ENCODE measurements at places on chromosomes 13 and 19. TPM values are rescaled to one million over a fixed set of nuclear protein-coding genes. Genes with fewer than 3 reads are reported as not detected.
A peak's percentile ranks its signal among the peaks of the same experiment; 100 is the strongest.

- H3K36me3 ChIP-seq: no peaks in the 10 kb centered on the region
- H3K4me1 ChIP-seq: peaks cover 13% of the 10 kb centered on the region
- H3K27ac ChIP-seq: no peak overlapping the region
These were observed 2.2 kb downstream of the MAP2K7 start for GRCh38 chr19:7905859-7906258.

GRCh38 chr19:38076337-38076736 is 147.7 kb downstream of the DPF1 start:
- H3K36me3 ChIP-seq: no peaks in the 10 kb centered on the region
- DNase-seq: no peak
- no peak overlapping the region for H3K4me3 ChIP-seq
- peaks cover 3% of the 10 kb centered on the region for H3K4me1 ChIP-seq
- no peaks in the 10 kb centered on the region for H3K27me3 ChIP-seq

- no peak overlapping the region for H3K27ac ChIP-seq
- no peaks in the 10 kb centered on the region for H3K27me3 ChIP-seq
- no peak for DNase-seq
- H3K4me1 ChIP-seq: no peaks in the 10 kb centered on the region
These were observed 100.2 kb upstream of the RFC3 start for GRCh38 chr13:33717775-33718174.

DNA sequence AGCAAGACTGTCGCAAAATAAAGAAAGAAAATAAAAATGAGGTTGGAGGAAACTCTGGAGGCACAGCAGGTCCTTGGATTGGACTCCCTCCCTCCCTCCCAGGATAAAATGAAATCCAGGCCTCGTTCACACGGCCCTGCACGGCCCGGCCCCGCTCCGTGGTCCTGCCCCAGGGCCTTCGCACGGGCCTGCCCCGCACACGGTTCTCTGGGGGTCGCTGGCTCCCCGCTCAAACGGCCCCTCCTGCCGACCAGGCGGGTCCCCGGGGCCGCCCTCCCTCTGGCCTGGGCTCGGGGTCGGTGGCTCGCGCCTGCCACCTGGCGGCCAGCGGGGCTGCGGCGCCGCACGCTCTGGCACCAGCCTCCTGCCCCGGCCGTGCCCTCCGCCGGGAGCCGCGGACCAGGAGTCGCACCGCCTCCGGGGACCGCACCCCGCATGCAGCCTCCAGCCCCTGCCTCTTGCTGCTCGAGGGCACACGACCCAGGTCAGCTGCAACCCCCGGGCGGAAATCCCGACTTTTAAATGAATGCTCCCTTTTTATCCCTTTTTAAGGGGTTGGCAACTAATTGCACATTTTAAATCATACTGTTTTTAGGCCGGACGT is 1.5 kb upstream of the WDR18 start:
- H3K27ac ChIP-seq: no peak overlapping the region
- peak; percentile 95 for DNase-seq
- H3K36me3 ChIP-seq: peaks cover 11% of the 10 kb centered on the region

GRCh38 chr19:2650515-2650914 is 52.0 kb downstream of the GNG7 start:
- DNase-seq: no peak
- no peaks in the 10 kb centered on the region for H3K27me3 ChIP-seq
- no peak overlapping the region for H3K27ac ChIP-seq
- no peaks in the 10 kb centered on the region for H3K36me3 ChIP-seq

DNA sequence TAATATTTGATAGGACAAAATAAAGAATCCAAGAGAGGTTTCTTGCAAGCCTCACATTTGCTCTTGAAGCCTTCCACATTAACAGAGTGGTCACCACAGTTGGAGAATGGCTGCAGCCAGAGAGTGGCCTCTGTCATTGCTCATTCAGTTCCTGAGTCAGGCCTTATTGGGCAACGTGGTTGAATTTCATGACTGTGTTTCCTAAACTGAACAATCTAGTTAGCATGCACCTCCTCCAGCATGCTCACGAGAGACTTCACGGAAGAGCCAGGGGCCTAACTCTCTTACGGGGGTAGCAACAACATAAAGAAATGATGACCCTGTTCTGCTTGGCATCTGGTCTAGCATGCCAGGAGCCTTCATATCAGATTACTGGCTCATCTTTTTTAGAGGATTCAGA is 9.6 kb upstream of the UBL3 start:
- H3K27ac ChIP-seq: no peak overlapping the region
- no peaks in the 10 kb centered on the region for H3K27me3 ChIP-seq
- DNase-seq: no peak

- no peaks in the 10 kb centered on the region for H3K36me3 ChIP-seq
- no peaks in the 10 kb centered on the region for H3K4me1 ChIP-seq
- H3K27ac ChIP-seq: no peak overlapping the region
- DNase-seq: no peak
- no peaks in the 10 kb centered on the region for H3K27me3 ChIP-seq
These were observed 116.0 kb downstream of the SOX1 start for GRCh38 chr13:112182846-112183531.

DNA sequence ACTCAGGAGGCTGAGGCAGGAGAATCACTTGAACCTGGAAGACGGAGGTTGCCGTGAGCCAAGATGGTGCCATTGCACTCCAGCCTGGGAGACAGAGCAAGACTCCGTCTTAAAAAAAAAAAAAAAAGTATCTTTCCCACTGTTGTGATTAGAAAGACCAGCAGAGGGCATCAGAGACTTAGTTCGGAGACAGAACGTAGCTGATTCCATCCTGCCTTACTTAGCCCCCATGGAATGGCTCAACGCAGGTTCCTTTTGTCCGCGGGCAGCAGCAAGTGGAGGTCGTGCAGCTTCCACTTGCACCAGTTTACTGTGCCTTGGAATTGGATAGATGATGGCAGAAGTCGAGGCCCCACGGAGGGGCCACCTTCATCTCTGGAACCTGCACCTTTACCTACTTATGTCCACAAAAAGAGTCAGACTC is 8.1 kb downstream of the TIMM29 start:
- no peak for DNase-seq
- no peaks in the 10 kb centered on the region for H3K36me3 ChIP-seq
- no peaks in the 10 kb centered on the region for H3K27me3 ChIP-seq
- H3K4me1 ChIP-seq: no peaks in the 10 kb centered on the region
- H3K27ac ChIP-seq: no peak overlapping the region

DNA sequence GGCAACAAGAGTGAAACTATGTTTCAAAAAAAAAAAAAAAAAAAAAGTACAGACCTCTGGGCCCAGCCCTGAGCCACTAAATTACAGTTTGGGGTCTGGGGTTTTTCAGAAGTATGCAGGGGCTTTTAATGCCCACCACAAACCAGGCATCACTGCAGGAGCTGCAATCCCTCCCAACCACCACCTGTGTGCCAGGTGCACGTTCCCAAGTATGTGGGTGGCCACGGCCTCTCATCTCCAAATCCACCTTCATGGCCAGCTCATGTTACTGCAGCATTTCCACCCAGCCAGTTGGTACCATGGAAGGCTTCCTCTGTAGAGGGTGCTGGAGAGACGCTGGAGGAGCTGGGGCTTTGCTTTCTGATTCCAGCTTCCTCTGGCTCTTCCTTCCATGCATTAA is 26.5 kb downstream of the CEP89 start:
- no peak overlapping the region for H3K27ac ChIP-seq
- H3K4me3 ChIP-seq: no peak overlapping the region
- peaks cover 12% of the 10 kb centered on the region for H3K36me3 ChIP-seq
- H3K4me1 ChIP-seq: no peaks in the 10 kb centered on the region
- no peaks in the 10 kb centered on the region for H3K27me3 ChIP-seq
- no peak for DNase-seq

GRCh38 chr19:1027650-1028061 is 1.2 kb downstream of the CNN2 start:
- no peaks in the 10 kb centered on the region for H3K27me3 ChIP-seq
- no peak for DNase-seq
- peaks cover 4% of the 10 kb centered on the region for H3K4me1 ChIP-seq
- H3K36me3 ChIP-seq: peaks cover 18% of the 10 kb centered on the region
- H3K27ac ChIP-seq: peak overlapping the region; percentile 94
- peak overlapping the region; percentile 96 for H3K4me3 ChIP-seq

DNA sequence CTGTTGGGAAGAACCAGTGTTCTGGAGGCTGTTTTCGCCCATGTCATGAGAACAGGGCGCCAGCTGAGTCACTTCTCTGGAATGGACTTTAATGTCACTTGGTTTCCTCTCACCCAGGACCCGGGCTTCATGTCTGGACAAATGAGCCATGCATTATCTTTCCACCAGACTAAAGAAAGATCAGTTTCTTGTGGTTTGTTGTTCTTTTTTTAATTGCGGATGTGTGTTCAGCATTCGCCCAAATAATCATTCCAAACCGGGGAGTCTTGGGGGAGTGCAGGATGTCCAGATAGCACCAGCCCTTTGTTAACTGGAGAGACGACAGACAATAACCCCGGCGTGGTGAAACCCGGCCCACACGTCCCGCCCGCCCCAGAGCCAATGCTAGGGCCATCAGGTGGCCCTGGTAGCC is 102.5 kb downstream of the COL4A2 start:
- H3K27me3 ChIP-seq: no peaks in the 10 kb centered on the region
- no peak overlapping the region for H3K4me3 ChIP-seq
- H3K27ac ChIP-seq: no peak overlapping the region
- no peak for DNase-seq

DNA sequence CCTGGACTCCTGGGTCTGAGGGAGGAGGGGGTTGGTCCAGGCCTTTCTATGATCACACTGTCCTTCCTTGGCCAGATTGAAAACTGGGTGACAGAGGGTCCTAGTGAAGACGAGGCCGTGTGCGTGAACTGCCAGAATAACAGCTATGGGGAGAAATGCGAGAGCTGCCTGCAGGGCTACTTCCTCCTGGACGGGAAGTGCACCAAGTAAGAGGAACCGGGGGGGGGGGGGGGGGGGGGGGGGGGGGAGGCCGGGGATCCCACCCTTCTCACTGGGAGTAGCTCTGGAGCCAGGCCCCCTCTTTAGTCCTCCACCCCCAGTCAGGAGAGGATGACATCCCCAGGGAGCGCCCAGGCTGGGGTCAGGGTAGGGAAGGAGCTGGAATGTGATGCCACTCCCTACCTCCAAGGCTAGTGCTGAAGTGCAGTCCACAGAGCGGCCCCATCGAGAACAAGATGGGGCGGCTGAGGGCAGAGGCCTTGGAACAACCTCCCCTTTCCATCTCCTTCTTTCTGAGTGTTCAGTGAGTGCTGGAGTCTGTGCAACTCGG is 19.4 kb downstream of the CNFN start:
- no peaks in the 10 kb centered on the region for H3K36me3 ChIP-seq
- no peaks in the 10 kb centered on the region for H3K27me3 ChIP-seq
- peaks cover 7% of the 10 kb centered on the region for H3K4me1 ChIP-seq
- H3K27ac ChIP-seq: no peak overlapping the region

DNA sequence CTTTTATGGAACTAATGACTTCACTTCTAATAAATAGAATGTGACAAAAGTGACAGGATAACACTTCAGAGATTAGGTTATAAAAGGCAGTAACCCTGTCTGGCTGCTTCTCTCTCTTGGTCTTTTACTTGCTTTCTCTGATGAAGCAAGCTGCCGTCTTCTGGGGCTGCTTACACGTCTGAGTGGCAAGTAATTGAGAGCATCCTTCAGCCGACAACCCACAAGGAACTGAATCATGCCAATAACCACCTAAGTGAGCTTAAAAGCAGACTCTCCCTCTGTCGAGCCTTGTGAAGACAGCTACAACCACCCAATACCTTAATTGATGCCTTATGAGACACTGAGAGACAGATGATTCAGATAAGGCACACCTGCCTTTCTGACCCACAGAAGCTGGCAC is 1091.2 kb downstream of the SLITRK1 start:
- H3K27ac ChIP-seq: no peak overlapping the region
- H3K27me3 ChIP-seq: no peaks in the 10 kb centered on the region
- no peaks in the 10 kb centered on the region for H3K4me1 ChIP-seq
- H3K4me3 ChIP-seq: no peak overlapping the region
- H3K36me3 ChIP-seq: no peaks in the 10 kb centered on the region

DNA sequence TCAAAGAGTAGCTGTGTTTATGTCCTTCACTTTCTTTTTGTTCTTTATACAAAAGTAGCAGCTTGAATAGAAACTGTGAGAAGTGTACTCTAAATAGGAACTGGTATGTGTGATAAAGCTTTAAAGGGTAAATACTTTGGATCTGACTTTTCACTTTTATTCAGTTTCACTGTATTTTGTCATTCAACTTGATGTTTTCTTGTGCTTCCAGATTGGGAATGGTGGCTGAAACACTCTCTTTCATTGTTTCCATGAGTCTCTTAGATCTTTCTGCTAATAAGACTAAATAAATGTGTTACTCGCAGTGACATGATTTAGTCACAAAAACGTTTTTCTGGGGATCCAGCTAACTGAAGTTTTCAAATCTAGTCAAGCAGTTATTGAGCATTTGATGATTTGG is 133.2 kb downstream of the GPC5 start:
- no peaks in the 10 kb centered on the region for H3K36me3 ChIP-seq
- DNase-seq: no peak
- H3K27ac ChIP-seq: no peak overlapping the region
- no peaks in the 10 kb centered on the region for H3K27me3 ChIP-seq

DNA sequence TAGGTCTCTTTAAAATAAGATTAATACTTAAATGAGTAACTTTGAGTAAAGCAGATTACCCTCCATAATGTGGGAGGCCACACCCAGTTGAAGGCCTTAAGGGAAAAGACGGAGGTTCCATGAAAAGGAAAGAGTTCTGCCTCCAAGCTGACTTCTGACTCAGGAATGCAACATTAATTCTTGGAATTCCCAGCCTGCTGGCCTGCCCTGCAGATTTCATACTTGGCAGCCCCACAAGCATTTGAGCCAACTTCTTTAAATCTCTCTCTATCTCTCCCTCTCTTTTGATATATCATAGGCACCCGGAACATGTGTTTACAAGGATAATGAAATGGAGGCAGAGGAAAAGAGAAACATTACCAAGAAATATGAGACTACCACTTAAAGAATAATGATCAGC is 902.3 kb upstream of the MIR17HG start:
- H3K4me3 ChIP-seq: no peak overlapping the region
- no peaks in the 10 kb centered on the region for H3K27me3 ChIP-seq
- DNase-seq: peak; percentile 31
- no peaks in the 10 kb centered on the region for H3K36me3 ChIP-seq
- no peaks in the 10 kb centered on the region for H3K4me1 ChIP-seq

Gene GSX1
- total RNA-seq: not detected

Gene NLRP7
- 0.96 TPM for total RNA-seq

Gene SLC8A2
- total RNA-seq: 8.3 TPM

Gene ZNF730
- total RNA-seq: 24.7 TPM

Gene PRKACA
- 52.8 TPM for total RNA-seq

Gene EDDM13
- not detected for total RNA-seq

Gene SPACA7
- total RNA-seq: not detected

Gene KLK4
- not detected for total RNA-seq
